Right renal cortex interstitium (tissue), 3 donors: ENCODE measurements at places on chromosomes 13 and 19. TPM values are rescaled to one million over a fixed set of nuclear protein-coding genes. Genes with fewer than 3 reads are reported as not detected.

RNF113B gene
- polyA plus RNA-seq: not detected

PRODH2 gene
- 21.0 TPM for polyA plus RNA-seq

AXL gene
- 28.6 TPM for polyA plus RNA-seq

RNF225 gene
- not detected for polyA plus RNA-seq

CDX2 gene
- polyA plus RNA-seq: not detected

OR7C1 gene
- 0.17 TPM for polyA plus RNA-seq

CCDC106 gene
- polyA plus RNA-seq: 20.8 TPM

MYPOP gene
- 3.8 TPM for polyA plus RNA-seq

CYP2B6 gene
- polyA plus RNA-seq: 2.0 TPM

FBXO17 gene
- 57.6 TPM for polyA plus RNA-seq

PRSS57 gene
- 0.19 TPM for polyA plus RNA-seq

DNA sequence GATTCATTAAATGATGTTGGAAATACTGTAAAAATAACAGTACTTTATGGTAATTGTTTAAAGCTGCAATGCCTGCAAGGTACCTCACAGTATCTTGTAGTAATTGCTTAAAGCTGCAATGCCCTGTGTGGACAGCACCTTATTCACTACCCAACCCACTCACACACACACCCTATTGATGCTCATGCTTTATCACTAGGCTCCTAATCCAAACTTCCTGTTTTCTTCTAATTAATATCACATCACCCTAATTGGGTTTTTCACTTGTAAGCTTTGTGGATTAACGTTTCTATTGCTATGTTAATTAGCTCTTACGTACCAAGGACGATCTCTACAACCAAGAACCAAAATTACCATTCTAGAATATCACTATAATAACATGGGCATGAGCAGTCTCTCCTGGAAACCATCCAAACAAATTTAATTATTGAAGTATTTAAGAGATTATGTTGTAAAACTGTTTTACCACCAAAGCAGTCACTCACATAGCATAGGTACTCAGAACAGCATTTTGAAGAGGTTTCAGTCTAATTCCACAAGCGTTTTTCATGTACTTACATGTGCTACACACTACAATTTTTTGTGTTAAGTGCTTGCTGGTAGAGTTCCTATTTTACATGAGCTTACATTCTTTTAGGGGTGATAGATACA, 303.8 kb downstream of the PCDH9 start:
- DNase-seq: no peak

GRCh38 chr13:72820156-72820897, 38.4 kb downstream of the PIBF1 start:
- DNase-seq: no peak

- no peak for DNase-seq
These were observed 6.2 kb downstream of the NRTN start for GRCh38 chr19:5811117-5811516.

DNA sequence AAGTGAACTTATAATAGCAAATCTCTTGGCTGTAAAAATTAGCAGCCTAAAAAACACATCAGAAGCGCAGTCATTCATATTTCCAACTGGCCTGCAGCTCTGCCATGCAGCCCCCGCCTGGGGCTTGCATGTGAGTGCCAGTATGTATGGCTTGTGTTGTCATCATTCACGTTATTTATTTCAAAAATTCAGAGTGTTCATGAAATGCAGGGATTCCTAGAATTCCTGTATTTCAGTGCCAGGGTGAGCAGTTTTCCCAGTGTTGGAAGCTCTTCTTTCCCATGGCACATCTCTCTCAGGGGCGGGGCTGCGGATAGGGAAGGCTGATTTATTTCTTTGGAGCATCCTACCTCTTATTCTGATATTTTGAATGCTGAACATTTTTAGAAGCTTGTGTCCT, 234.6 kb downstream of the FGF9 start:
- no peak for DNase-seq

- DNase-seq: no peak
These were observed 9.1 kb downstream of the UBE2L5 start for GRCh38 chr13:30431269-30431940.

GRCh38 chr13:32904266-32904665, 112.0 kb upstream of the KL start:
- no peak for DNase-seq

GRCh38 chr19:6030214-6030507, 52.2 kb upstream of the RANBP3 start:
- DNase-seq: no peak

GRCh38 chr19:31943191-31943661, 402.2 kb upstream of the ZNF507 start:
- peak; percentile 67 for DNase-seq

- no peak for DNase-seq
These were observed 3.5 kb downstream of the JSRP1 start for GRCh38 chr19:2252797-2253105.

- DNase-seq: no peak
These were observed 55.8 kb downstream of the MTMR6 start for GRCh38 chr13:25231517-25231916.

- no peak for DNase-seq
These were observed 197.3 kb downstream of the LHFPL6 start for GRCh38 chr13:39405596-39406205.

DNA sequence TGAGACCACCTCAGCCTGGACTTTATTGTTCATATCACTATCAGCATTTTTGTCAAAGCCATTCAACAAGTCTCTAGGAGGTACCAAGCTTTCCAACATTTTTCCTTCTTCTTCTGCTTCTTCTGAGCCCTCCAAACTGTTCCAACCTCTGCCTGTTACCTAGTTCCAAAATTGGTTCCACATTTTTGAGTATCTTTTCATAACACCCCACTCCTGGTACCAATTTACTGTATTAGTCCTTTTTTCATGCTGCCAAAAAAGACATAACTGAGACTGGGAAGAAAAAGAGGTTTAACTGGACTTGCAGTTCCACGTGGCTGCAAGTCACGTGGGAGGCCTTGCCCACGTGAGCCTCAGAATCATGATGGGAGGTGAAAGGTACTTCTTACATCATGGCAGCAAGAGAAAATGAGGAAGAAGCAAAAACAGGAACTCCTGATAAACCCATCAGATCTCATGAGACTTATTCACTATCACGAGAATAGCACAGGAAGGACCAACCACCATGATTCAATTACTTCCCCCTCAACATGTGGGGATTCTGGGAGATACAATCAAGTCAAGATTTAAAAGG, 215.1 kb downstream of the PCDH17 start:
- no peak for DNase-seq

DNA sequence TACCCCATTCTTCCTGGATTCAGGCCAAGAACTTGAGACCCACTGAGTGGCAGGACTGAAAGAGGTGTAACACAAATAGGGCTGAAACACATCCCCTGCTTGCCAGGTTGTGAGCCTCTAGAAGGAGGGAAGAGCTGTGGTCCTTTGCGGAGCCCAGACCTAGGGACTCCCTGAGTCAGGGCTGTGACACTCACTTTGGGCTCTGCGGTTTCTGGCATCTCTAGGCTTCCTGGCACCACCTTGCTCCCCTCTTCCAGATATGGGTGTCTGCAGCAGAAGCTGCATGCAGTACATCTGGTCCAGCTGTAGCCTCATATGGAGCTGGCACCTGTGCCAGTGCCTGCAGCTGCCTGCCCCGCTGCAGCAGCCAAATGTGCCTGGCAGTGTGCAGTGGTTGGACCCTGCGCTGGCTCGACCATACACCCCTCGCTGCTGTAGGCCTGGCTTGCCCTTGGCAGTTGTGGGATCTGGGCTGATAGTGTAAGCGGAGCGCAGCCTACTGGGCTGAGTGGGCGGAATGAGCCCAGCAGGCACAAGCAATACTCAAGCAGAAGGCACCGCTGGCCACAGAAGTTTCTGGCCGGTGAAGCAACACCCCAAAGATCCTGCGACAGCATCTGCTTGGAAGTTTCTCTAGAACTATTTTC, 290.4 kb downstream of the SLITRK6 start:
- no peak for DNase-seq

DNA sequence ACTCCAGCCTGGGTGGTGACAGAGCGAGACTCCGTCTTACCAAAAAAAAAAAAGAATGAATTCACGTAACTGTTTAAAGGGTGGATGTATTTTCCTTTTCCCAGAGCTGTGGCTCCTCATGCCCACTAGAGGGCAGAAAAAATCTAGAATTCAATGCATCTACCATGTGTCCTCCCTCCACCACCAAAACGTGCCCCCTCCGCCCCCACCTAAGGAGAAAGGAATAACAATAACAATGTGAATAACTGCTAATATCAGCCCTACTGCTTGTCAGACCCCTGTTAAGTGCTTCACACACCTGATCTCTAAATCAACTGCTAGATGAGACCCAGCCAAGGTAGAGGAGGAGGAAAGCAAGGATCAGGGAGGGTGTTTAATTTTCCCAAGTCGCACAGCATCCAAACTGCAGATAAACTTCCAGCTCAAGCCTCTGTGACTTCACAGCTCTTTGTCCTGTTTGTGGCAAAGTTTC, 20.2 kb upstream of the PNMA8B start:
- no peak for DNase-seq

DNA sequence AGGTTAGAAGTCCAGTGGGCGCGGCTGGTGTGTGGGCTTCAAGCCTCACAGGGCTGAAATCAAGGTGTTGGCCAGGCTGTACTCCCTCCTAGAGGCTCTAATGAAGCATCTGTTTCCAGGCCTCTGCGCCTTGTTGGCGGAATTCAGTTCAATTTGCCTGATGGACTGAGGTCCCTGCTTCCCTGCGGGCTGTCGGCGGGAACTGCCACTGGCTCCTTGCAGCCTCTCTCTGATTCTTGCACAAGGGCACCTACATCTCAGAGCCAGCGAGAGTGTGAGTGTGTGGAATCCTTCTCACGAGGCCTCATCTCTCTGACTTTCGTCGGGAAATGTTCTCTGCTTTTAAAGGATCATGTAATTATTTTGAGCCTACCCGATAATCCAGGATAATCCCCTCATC, 128.6 kb downstream of the DLEU7 start:
- no peak for DNase-seq

GRCh38 chr19:7795555-7796161, 32.6 kb downstream of the CLEC4M start:
- no peak for DNase-seq

GRCh38 chr13:113176280-113176679, 17.8 kb downstream of the PROZ start:
- DNase-seq: no peak

- DNase-seq: no peak
These were observed 34.7 kb upstream of the RANBP3 start for GRCh38 chr19:6012426-6013170.

- DNase-seq: no peak
These were observed 5.1 kb downstream of the ZNF507 start for GRCh38 chr19:32350471-32350865.

- DNase-seq: no peak
These were observed 1078.7 kb upstream of the ATXN8OS start for GRCh38 chr13:69028936-69029335.

GRCh38 chr13:40194224-40194806, 472.1 kb downstream of the FOXO1 start:
- no peak for DNase-seq

DNA sequence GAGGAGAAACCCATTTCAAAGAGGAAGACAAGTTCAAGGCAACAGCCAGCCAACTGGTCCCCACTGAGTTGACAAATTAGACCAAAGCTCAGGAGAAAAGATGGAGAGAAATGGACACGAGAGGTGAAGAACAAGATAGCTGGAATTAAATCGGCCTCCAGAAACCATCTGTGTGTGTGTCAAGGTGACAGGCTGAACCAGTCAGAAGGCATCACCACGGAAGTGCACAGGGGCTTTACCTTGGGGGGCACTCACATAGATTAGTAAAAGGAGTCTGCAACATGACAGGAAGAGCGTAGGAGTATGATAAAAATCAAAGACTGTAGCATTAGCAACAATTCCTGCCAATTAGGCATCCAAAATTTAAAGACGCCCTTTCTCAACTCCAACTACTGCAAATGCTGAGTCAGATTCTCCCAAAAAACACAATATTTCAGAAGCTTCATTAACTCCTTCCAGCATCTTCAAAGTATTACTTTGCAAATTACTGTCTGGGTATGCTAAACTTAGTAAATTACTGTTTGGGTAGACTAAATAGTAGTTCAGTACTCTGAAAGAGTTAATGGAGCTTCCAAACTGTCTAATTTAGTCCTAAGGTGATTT, 66.2 kb downstream of the FOXO1 start:
- no peak for DNase-seq

DNA sequence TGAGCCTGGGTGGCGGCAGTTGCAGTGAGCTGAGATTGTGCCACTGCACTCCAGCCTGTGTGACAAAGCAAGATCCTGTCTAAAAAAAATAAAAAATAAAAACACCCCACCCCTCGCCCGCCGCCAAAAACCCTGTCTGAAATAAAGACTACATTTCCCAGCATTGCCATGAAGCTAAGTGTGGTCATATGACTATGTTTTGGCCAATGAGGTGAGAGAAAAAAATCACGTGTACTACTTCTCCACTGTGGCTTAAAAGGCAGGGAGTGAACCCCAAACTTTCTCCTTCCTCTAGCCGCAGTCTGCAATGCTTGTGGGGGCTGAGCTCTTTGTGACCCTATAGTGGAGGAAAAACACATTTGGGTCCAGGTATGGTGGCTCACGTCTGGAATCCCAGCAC, 54.9 kb downstream of the COLGALT1 start:
- no peak for DNase-seq

DNA sequence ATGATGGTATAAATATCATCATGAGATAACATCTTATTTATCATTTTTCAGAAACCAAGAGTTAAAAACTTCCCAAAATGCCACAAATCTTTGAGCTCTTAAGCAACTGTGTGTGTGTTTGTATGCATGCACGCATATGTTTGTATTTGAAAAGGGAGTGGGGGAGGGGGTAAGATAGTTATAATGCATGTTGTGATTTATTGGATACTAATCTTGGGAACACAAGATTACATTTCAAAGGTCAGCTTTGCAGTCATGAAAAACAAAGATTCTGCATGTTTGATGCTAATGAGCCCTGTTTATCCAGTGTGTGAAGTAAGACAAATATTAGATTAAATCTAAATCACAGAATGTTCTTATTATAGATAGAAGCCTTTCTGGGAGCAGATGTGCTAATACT, 355.9 kb downstream of the DCT start:
- no peak for DNase-seq

- no peak for DNase-seq
These were observed 16.3 kb downstream of the LEUTX start for GRCh38 chr19:39795001-39795400.

GRCh38 chr13:84491952-84492351, 609.7 kb upstream of the SLITRK1 start:
- DNase-seq: no peak

GRCh38 chr13:28705461-28706083, 13.2 kb downstream of the SLC46A3 start:
- DNase-seq: no peak

- DNase-seq: no peak
These were observed 359.2 kb downstream of the KCTD12 start for GRCh38 chr13:76527041-76527440.

- DNase-seq: no peak
These were observed 8.0 kb downstream of the SLC7A9 start for GRCh38 chr19:32861596-32861995.
